Mammary epithelial cell (primary cell): ENCODE measurements at places on chromosomes 2 and 18.
A peak's percentile ranks its signal among the peaks of the same experiment; 100 is the strongest.

DNA sequence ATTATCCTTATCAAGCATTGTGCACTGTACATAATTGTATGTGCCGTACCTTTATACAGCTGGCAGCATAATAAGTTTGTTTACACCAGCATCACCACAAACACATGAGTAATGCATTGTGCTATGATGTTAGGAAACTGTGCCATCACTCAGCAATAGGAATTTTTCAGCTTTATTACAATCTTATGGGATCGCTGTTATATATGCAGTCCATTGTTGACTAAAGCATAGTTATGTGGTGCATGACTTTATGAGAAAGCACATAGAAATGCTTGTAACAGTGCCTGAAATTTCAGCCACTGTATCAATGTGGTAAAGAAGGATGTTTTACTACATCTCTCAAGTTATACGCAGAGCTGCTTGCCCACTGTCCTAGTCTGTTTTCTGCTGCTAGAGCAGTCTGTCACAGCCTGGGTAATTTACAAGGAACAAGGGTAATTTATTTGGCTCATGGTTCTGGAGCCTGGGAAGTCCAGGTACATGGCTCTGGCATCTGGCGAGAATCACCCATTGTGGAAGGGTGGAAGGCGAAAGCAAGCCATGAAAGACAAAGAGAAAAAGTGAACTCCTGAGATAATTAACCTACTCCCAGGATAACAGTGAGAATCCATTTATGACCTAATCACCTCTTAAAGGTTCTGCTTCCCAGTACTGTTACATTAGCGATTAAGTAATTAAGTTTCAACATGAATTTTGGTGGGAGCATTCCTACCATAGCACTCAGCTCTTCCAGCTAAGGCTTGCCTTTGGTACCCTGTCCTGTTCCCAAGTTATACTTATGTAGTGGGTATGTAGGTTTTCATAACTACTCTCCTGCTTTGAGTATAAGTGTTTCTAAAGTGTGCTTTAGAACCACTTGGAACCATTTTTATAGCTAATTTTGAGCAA lies 4.6 kb downstream of the MAP3K20 start:
- DNase-seq = peak; percentile 92

- DNase-seq = no peak
Observed at GRCh38 chr2:1968988-1969700, 224.8 kb upstream of the PXDN start.

DNA sequence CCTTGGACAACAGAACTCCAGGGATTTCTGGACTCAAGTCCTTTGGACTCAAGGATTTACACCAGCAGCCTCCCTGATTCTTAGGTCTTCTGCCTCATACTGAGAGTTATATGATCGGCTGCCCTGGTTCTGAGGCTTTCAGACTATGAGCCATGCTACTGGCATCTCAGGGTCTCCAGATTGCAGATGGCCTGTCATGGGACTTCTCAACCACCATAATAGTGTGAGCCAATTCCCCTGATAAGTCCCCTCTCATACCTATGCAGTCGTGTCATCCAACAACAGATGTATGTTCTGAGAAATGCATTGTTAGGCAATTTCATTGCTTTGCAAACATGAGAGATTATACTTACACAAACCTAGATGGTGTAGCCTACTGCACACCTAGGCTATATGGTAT lies 61.4 kb upstream of the MSTN start:
- peak; percentile 4 for DNase-seq

DNA sequence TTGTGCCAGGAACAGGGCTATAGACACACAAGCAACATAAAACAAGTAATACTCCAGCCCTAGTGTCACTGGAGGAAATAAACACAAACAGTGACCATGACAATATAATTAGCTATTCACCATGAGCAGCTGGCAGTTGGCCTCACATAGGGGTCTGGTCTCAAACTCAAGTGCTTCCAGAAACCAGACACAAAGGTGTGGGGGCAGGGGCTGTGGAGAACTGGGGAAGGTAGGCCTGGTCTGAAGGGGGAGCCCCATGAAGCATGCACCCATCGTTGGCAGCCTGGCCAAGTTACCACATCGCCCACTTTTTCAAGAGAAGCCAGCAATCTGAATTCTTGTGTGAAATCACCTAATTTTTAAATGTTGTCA lies 49.5 kb upstream of the SP3 start:
- no peak for DNase-seq

GRCh38 chr18:6627645-6628044 lies 101.9 kb upstream of the ARHGAP28 start:
- DNase-seq = no peak

DNA sequence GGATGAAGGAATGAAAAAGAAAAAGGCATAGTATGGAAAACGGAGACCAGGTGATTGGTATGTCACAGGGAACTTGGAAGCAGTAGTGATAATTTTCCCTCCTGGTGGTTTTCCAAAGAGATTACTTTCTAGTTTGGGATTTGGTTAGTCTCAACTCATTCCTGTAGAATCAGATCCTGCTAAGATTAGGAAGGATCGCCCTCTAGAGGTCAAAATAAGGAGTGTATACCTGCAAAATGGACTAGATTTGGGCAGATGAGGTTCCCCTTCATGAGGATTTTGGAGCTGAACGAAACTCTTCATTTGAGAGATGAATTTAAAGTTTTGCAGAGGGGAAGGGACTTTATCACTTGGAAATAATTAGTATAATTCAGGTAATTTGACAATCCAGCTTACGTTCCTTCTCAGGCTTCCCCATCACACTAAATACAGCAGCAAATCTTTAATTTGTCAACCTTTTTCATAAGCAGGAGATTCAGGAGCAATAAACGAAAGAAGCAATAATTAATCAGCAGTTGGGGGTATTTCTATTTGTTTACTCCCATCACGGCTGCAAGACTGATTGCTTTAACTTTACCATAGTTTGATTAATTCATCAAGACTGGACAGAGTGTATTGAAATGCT lies 65.2 kb downstream of the CCDC195 start:
- DNase-seq = peak; percentile 31

- no peak for DNase-seq
Observed at GRCh38 chr2:217680381-217680780, 322.4 kb downstream of the TNS1 start.

DNA sequence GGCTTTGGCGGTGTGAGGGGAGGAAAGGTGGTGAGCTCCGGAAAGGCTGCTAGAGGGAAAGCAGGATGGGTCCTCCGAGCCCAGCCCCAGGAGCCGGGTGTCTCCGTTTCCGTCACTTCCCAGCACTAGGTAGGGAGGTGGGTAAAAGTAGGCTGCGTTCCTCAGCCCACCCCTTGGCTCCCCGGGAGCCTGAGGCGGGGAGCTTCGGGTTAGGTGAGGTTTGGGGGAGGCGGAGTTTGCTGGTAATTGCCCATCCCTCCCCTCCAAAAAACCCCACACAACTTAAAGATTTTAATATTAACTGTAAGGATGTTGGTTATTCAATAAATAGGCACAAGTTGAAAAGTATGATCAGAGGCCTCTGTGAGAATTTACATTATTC lies 552 bp upstream of the ATF2 start:
- DNase-seq = no peak

DNA sequence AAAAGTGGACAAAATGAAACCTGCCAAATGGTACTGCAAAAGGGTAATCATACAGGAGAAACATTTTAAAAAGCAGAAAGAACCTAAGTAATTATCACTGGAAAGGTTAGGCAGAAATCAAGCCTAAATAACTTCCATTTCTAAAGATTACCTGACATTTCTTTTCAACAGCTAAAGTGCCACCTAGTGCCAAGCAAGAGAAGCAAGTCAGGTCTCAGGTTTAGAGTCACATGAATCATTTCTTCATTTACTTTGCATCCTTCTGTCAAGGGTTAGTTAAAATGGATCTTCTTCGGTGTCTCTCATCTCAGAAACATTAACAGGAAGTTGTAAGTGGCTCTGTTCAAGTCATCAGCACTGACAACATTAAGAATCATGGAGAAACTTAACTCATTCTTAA lies 90.3 kb downstream of the AKAIN1 start:
- DNase-seq = no peak

- DNase-seq = no peak
Observed at GRCh38 chr2:240730501-240731177, 39.0 kb downstream of the AQP12A start.

GRCh38 chr18:13399511-13399910 lies 181.0 kb downstream of the LDLRAD4 start:
- DNase-seq = no peak

DNA sequence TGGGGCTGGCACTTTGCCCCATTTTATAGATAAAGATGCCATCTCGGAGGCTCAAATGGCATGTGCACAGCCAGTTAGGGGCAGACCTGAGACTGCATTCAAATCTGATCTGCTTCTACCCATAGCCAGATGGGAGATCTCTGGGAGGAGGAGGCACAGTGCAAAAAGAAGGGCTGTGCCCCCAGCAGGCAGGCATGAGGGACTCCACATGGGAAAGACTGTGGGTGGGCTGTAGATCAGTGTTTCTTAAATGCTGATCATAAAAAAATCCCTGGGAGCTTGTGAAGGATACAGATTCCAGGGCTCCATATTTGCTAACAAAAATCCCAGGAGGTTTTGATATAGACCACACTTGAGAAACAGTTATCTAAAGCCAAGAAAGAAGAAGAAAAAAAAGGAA lies 15.2 kb downstream of the PAX8 start:
- DNase-seq = no peak
